Left ventricle myocardium inferior (tissue), 1 donor: ENCODE measurements at places on chromosomes 6 and 20.

- H3K27ac ChIP-seq = peak overlapping the region; percentile 63
- no peak for DNase-seq
- H3K4me1 ChIP-seq = peaks cover 93% of the 10 kb centered on the region
- H3K27me3 ChIP-seq = no peaks in the 10 kb centered on the region
Observed at GRCh38 chr20:19996917-19997316, 20.2 kb upstream of the NAA20 start.

- H3K4me3 ChIP-seq = no peak overlapping the region
- no peak overlapping the region for H3K27ac ChIP-seq
- no peaks in the 10 kb centered on the region for H3K27me3 ChIP-seq
- DNase-seq = no peak
- H3K36me3 ChIP-seq = no peaks in the 10 kb centered on the region
- no peaks in the 10 kb centered on the region for H3K4me1 ChIP-seq
Observed at GRCh38 chr20:5400164-5400762, 83.5 kb upstream of the PROKR2 start.

GRCh38 chr6:52293067-52293466 is 8.5 kb upstream of the MCM3 start:
- no peak for DNase-seq
- H3K27me3 ChIP-seq = no peaks in the 10 kb centered on the region
- no peak overlapping the region for H3K27ac ChIP-seq
- H3K36me3 ChIP-seq = no peaks in the 10 kb centered on the region
- H3K4me3 ChIP-seq = no peak overlapping the region

DNA sequence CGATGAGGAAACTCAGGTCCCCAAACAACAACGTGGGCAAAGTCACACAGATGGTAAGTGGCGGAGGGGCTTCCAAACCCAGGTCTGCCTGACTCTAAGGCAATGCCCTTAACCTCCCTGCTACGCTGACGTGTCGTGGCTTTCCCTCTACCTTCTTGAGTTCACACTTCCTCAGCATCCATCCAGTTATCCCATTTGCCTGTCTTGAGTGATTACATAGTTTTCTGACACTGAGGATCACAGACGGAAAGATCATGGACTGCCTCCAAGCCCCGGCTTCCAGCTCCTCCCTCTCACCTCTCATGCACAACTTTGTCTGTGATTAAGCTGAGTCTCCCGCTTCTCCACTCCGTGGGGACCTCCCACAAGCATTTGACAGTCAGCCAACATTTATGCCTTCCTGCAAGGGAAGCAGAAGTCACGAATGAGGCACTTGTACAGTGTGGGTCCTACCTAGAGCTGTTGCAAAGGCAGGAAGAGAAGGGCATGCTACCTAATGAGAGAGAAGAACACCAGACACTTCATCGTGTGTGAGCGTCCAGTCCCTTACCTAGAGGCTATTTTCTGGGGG is 33.8 kb downstream of the TBC1D7 start:
- no peaks in the 10 kb centered on the region for H3K27me3 ChIP-seq
- peaks cover 75% of the 10 kb centered on the region for H3K36me3 ChIP-seq
- no peak overlapping the region for H3K4me3 ChIP-seq
- no peak for DNase-seq
- peaks cover 15% of the 10 kb centered on the region for H3K4me1 ChIP-seq
- no peak overlapping the region for H3K27ac ChIP-seq

DNA sequence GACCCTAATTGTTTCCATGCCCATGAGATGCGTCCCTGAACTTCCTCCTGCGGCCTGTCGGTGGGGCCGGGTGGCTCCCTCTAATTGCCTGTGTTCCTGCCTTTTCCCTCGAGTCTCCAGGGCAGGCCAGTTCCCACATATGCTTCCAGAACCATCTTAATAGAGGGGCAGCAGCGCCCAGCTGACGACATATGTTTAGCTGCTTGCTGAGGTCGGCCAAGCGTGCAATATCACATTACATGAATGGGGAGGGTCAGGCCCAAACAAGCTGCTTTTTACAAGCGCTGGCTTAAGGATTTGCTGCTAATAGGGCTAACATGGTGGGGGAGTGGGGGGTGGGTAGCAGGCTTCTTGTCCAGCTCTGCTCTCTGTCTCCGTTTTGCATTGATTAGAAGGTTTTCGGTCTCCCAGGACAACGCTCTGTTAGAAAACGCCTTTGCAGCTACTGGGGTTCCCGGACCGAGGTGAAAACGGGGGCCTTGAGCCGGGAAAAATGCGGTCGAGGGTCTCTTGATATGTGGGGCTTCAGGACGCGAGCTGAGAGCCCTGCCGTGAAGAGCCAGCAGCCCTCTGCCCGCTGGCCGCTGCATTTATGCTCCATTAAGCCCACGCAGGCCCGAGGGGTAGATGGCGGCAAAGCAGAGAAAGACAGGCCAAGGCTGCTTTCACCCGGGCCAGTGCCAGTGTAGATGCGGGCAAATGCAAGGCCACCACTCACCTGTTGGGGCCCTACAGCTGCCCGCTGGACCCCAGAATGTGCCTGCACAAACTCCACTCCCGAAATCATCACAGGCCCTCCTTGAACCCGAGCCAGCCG is 308.5 kb downstream of the BMP7 start:
- H3K27ac ChIP-seq = no peak overlapping the region
- DNase-seq = no peak
- peaks cover 96% of the 10 kb centered on the region for H3K27me3 ChIP-seq
- no peaks in the 10 kb centered on the region for H3K36me3 ChIP-seq
- H3K4me1 ChIP-seq = no peaks in the 10 kb centered on the region

DNA sequence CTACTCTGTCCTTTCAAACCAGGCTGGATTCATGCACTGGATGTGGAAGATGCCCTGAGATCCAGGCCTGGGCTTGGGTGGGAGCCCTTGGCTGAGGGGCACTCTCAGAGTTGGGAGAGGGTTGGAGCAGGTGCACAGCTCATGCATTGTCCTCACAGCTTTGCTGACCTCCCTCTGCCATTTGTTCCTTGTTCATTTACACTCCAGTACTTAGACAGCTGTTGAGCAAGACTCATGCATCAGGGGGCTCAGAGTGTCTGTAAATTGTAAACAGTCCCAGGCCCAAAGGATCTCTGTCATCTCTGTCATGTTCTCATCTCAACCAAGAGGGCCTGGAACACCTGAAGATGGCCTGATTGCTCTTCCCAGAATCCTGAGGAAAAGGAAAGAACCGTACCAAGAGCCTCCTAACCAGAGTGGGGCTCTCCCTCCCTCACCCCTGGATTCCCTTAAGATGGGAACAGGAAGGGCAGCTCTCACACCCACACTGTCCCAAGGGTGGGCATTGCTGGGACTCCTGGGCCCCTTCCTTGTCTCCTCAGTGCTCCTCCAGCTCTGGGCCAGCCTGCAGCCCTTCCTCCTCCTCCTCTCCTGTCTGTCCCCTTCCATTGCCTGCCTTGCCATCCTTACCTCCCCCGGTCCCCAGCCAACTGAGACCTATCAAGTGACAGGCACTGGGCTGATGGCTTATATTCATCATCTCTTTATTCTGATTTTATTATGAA is 132.9 kb downstream of the FOXO3 start:
- peak overlapping the region; percentile 8 for H3K27ac ChIP-seq
- no peak for DNase-seq
- no peak overlapping the region for H3K4me3 ChIP-seq
- H3K36me3 ChIP-seq = peaks cover 7% of the 10 kb centered on the region
- no peaks in the 10 kb centered on the region for H3K27me3 ChIP-seq

- H3K4me1 ChIP-seq = no peaks in the 10 kb centered on the region
- no peak overlapping the region for H3K4me3 ChIP-seq
- H3K27me3 ChIP-seq = peaks cover 39% of the 10 kb centered on the region
- no peak overlapping the region for H3K27ac ChIP-seq
- no peak for DNase-seq
- no peaks in the 10 kb centered on the region for H3K36me3 ChIP-seq
Observed at GRCh38 chr6:1865585-1865984, 255.9 kb downstream of the FOXC1 start.

DNA sequence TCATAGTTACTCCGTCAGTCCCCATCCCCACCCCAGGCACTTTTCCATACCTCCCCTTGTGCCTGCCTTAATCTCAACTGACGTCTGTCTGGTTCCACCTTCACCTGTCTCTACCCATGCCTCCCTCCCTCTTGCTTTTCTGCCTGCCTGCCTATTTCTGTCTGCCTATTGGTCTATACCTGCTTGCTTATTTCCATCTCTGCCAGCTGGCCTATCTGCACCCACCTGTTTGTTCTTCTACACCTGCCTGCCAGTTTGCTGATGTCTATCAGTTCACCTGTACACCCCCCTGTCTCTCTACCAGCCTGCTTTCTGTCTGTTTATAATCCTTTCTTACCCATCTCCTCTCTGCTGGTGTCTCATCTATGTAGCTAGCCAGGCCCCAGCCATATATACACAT is 87.5 kb downstream of the RALGAPA2 start:
- H3K27ac ChIP-seq = no peak overlapping the region
- no peak for DNase-seq
- no peaks in the 10 kb centered on the region for H3K4me1 ChIP-seq
- H3K27me3 ChIP-seq = no peaks in the 10 kb centered on the region
- H3K4me3 ChIP-seq = no peak overlapping the region
